ENCODE measurements at places on chromosomes 2 and 18.
A peak's percentile ranks its signal among the peaks of the same experiment; 100 is the strongest.

GRCh38 chr2:199462956-199463692, 5.4 kb upstream of the SATB2 start:
- peak; percentile 75 for DNase-seq

GRCh38 chr2:28670856-28671255, 80.8 kb upstream of the PPP1CB start:
- DNase-seq = no peak

GRCh38 chr2:178006710-178007109, 65.9 kb downstream of the PDE11A start:
- peak; percentile 4 for DNase-seq

GRCh38 chr2:41771710-41772109, 276.1 kb upstream of the PKDCC start:
- no peak for DNase-seq

DNA sequence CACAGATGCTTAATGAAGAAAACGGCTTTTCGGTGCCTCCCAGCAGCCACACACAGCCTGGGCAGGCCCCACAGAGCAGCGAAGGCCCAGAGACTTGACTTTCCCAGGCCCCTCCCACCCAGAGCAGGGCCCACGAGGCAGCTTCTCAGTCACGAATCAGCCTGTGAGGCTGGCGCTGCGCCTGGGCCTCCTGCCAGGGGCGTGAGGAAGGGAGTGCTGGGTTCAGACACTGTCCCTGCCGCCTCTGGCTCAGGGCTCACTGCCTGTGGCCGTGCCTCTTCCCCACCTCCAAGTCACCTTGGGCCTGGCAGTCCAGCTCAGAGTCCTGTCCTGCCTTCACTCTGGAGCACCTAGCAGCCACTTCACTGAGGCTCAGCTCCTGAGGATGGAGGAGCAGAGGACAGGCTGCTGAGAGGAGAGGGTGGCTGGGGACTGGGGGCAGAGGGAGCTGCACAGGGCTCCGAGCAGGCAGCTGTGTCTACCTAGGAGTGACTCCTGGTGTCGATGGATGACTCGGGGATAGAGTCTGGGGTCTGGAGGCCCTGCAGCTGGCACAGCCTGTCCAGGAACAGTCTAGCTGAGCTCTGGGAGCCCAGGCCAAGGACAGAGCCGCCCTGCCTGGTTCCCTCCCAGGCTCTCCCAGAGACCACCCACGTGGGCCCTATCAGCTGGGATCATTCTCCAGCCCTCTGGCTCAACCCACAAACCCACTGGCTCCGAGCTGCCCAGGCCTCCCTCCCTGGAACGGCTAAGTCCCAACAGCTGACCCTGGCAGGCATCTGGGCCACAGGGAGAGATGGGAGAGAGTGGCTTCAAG, 36.4 kb upstream of the FOSL2 start:
- peak; percentile 91 for DNase-seq

GRCh38 chr2:9271091-9271490, 64.5 kb downstream of the ASAP2 start:
- no peak for DNase-seq

GRCh38 chr18:59876310-59876626, 23.5 kb upstream of the PMAIP1 start:
- no peak for DNase-seq

DNA sequence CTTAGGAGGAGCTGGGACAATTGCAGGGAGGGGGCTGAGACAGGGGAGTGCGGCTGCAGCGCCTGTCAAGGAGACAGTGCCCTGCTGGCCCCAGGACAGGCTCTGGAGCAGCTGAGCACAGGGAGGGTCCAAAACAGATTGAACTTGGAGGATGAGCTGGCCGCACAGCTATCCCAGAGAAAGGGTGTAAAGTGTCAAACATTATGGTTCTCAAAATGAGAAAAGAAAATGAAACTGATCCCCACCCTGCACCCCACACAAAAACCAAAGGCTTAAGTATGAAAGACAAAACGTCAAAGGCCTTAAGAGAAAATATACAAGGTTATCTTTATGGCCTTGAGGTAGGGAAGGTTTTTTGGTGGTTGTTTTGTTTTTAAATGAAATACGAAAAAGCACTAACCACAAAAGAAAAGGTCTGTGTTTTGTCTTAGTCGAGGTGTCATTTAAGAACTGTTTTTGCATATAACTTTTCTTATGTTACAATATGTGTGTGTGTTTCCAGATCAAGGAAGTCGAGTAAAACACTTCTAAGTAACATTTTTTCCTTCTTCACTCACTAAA, 111.8 kb downstream of the HDAC4 start:
- DNase-seq = no peak

- DNase-seq = no peak
These were observed 258.8 kb downstream of the ZNF407 start for GRCh38 chr18:74856434-74856833.

DNA sequence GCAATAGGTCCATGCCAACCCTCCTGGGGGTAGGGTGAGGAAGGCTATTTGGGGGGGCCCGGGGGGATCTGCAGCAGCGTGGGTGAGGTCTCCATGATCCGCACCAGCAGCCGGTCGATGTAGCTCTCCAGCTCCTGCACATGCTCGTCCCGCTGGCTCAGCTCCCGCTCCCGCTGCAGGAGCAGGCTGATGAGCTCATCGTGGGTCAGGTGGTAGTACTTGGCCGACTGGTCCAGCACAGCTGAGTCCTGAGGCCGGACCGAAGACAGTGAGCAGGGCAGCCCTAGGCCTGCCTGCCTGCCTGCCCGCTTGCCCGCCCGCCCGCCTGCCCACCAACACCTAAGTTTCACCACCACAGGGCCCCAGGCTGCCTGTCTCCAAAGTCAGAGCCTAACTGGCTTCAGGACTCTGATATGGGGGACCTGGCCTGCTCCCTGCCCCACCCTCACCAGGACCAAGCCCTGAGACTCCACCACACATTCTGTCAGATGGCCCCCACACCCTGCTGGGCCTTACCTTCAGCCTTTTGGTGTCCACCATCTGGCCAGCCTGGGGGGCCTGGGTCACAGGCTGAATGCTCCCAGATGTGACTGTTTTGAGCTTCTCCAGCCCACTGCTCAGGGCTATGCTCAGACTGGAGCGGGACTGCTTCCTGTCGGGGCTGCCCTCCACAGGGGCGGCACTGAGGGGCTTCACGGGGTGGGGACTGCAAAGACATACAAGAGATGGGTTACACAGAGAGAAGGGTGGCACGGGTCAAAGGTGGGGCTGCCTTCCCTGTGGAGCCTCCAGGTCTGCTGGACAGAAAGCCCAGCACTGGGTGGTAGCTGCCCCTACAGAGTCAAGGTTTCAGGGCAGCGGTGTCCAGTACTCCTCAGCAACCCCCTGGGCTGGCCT, 4.2 kb upstream of the SFXN5 start:
- no peak for DNase-seq

DNA sequence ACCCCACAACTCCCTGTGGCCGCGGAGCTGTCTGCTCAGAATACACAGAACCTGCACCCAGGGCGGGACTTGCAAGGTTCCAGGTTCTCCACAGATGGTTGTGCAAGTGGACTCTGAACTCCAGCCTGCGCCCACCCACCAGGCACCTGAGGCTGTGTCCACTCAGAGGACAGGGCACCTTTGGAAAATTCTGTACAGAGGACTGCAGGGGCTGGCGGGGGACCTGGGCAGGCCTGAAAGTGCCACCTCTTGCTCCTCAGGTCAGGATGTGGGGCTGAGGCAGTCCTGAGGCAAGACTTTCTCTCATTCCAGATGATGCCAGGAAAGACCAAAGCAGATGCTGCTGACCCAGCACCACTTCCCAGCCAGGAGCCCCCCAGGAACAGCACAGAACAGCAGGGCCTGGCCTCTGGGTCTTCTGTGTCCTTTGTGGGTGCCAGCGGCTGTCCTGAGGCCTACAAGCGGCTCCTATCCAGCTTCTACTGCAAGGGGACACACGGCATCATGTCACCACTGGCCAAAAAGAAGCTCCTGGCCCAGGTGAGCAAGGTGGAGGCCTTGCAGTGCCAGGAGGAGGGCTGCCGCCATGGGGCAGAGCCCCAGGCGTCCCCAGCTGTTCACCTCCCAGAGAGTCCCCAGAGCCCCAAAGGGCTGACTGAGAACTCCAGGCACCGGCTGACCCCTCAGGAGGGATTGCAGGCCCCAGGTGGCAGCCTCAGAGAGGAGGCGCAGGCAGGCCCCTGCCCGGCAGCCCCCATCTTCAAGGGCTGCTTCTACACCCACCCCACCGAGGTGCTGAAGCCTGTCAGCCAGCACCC, 14.4 kb downstream of the ARID5A start:
- no peak for DNase-seq

DNA sequence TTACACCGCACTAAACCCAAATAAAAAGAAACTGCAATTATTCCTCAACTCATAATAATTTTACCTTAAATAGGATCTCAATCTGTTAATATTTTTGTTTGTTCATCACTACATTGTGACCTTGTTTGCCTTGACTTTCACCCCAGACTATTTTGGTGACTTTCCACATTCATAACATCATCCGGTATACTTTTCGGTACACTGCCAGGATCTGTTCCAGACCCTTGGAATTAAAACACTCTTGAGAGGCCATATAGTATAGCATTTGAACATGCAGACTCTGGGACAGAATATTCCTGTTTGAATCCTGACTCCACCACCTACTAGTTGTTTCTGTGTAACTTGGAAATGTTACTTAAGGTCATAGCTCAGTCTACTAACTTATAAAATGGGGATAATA, 577.4 kb downstream of the METTL4 start:
- no peak for DNase-seq

DNA sequence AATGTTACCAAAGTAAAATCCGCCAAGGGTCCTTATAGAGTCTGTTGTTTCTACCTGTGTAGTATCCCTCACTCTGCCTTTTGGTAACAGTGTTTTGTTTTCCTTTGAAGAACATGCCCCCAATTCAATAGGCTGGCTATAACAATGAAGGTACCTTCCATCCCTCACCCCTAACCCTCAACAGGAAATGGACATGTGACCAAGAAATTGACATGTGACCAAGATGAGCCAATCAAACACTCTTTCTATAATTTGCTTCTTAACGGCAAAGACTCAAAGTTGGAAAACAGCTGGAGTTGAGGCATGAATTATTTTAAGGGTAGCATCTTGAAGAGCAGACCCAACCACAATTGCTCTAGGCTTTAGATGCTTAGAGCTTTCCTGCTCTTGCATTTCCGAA, 5.4 kb upstream of the MREG start:
- no peak for DNase-seq

DNA sequence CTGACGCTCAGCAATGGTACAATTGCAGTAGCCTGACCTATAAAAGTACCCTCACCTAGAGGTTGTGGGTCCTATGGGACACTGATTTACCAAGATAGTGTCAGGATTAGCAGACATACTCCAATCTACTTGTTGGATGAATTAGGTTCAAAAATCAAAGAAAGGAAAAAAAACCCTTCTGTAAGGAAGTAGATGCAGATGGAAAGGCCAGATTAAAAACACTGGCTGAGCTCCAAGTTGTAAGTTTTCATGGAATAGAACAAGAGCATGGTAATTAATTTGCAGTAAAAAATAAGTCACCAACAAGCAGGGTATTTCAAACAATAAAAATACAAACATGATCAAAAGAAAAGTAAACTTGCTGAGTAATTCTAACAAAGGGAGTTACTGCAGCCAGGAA, 26.4 kb downstream of the IDH1 start:
- DNase-seq = no peak

GRCh38 chr2:28995765-28996750, 15.0 kb downstream of the TOGARAM2 start:
- DNase-seq = no peak

DNA sequence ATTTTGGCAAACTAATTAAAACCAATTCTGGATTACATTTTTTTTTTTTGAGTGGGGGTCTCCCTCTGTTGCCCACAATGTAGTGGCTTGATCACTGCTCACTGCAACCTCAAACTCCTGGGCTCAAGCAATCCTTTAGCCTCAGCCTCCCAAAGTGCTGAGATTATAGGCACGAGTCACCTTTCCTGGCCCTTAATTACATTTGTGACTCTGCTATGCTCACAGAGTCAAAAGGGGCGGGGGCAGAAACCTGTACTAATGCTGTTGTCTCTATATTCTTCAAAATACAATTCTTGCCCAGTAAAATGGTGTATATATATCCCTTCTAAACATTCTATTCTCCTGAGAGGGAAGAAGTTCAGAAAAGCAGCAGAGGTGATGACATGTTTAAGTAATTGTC, 23.2 kb downstream of the PRKD3 start:
- peak; percentile 28 for DNase-seq

DNA sequence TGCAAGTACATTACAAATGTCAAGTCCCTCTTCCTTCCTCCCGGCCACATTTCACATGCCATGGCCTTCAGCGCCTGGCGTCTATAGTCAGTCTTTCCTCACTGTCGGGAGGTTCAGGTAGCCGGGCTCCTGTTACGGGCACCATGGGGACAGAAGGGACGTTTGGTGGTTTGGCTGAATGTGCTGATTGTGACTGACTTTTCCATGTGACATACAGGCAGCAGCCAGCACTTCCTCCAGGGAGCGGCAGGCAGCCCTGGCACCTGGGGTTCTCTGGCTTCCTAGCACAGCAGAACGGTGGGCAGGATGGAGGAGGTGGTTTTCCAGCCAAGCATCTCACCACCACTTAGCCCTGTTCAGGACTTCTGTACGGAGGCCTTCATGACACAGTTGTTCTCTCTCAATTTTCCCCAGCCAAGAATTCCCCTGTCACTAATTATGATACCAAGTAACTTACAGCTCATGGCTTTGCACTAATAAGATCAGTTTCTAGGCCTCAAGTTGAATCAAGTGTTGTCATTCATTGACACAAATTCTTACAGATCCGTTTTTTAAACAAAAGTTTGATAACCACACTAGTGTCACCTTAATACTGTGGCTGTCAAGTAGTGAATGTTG, 83.9 kb upstream of the REV1 start:
- no peak for DNase-seq

- DNase-seq = no peak
These were observed 40.3 kb downstream of the DAPL1 start for GRCh38 chr2:158835431-158835830.

DNA sequence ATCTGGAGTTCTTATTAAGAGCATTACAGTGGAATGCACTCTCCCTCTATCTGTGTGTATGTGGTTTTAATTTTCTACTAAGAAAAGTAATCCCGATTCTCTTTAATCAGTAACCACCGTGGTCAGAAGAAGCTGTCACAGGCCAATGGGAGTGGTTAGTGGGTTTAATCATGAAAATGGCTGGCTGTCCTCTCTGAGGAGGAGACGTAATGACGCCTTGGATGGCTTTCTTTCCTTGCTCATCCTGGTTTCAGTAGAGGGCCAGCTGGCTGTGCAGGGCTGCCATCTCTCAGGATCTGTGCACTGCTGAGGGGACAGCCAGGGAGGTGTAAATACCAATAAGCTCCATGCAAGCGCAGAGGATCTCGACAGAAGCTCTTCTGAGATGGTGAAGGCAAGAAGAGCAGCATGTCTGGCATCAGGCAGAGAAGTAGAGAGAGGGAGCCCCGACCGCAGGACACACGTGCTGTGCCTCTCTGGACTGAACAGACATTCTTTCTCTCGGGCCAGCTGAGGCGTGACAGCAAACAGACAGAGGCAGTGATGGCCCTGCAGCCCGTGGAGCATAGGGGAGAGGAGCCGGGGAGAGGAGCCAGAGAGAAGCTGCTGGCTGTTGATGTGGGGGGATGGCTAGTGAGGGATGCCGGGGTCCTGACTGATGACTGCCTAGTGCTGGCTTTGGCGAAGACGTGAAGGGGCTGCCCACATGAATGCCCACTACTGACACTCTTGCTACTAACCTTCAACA, 65.1 kb upstream of the DAPL1 start:
- no peak for DNase-seq

GRCh38 chr2:56749152-56749752, 565.5 kb downstream of the CCDC85A start:
- peak; percentile 43 for DNase-seq
